ENCODE measurements at places on chromosomes 2 and 18.

- no peak for DNase-seq
Measured at GRCh38 chr18:62438018-62438329, 84.9 kb upstream of the ZCCHC2 start.

- no peak for DNase-seq
Measured at GRCh38 chr2:134836986-134837385, 1.4 kb upstream of the ACMSD start.

GRCh38 chr2:220775856-220776488 is 796.1 kb downstream of the EPHA4 start:
- no peak for DNase-seq

- DNase-seq, result no peak
Measured at GRCh38 chr2:9032536-9033255, 29.2 kb upstream of the MBOAT2 start.

- DNase-seq, result no peak
Measured at GRCh38 chr18:79770826-79771225, 26.9 kb upstream of the KCNG2 start.

GRCh38 chr18:49582579-49582978 is 20.7 kb downstream of the LIPG start:
- no peak for DNase-seq

GRCh38 chr18:55912071-55912470 is 324.1 kb upstream of the TCF4 start:
- no peak for DNase-seq

- no peak for DNase-seq
Measured at GRCh38 chr2:14902953-14903352, 270.4 kb downstream of the LRATD1 start.

GRCh38 chr18:513826-514530 is 13.5 kb upstream of the COLEC12 start:
- DNase-seq, result no peak

GRCh38 chr2:241890524-241891235 is 21.2 kb downstream of the RTP5 start:
- no peak for DNase-seq

- DNase-seq, result no peak
Measured at GRCh38 chr18:44911773-44912172, 231.1 kb downstream of the SETBP1 start.

DNA sequence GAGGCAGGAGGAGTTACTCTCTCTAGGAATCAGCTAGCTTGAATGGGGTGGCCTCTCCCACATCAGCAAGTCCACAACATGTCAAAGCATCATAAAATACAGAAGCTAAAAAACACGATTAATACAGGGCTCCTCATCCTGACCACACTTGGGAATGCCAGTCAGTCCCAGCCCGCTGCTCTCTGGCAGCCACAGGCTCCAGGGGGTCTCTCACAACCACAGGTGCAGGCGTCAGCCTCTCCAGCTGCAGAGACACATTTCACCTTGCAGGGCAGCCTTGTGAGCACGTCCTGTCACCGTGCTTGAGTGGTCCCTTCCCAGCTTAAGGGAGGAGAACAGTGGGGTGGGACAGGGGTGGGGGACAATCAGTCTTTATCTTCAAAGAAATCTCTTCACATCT is 137.4 kb upstream of the SH3BP4 start:
- no peak for DNase-seq

DNA sequence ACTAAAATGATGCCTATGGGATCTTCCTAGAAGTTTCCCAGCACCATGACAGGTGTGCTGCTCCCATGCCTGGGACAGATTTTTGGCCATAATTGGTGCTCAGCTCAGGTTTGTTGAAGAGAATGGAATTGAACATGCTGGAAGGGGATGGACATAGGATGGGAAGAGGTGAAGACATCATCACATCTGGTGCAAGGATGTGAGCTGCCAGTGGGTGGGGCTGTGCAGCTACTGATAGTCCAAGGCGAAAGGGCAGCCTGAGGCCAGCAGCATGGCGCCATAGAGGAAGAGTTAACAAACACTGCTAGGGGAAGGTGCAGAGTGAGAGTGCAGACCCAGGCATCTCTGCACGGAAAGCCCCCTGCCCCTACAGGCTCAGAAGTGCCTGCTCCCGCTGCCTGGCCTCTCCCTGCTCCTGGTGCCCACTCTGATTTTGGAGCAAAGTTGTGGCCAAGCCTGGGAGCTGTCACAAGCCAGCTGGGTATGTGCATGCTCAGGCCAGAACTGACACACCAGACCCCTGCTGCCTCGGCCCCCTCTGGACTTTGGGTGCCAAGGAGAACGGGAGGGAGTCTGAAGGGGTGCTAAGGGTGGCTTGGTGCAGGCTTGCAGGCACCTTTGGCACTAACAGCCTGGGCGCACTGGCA is 178.6 kb downstream of the ZBTB7C start:
- no peak for DNase-seq

GRCh38 chr18:2994603-2995432 is 18.1 kb downstream of the LPIN2 start:
- peak; percentile 60 for DNase-seq

DNA sequence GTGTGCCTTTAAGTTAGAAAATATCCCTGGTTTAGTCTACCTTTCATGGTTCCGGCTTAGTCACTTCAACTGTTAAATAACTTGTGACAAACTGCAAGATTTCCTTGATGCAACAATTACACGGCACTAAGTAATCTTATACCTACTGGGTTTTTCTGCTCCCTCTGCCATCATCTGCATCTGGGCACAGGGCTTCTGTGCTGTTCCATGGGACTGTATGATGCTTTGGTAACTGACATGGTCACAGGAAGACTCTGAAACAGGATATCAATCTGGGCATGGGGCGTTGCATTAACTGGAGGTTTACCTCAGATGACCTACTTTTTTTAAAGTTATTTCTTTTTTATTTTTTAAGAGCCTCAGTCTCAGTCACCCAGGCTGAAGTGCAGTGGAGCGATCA is 365.4 kb downstream of the SS18 start:
- no peak for DNase-seq

DNA sequence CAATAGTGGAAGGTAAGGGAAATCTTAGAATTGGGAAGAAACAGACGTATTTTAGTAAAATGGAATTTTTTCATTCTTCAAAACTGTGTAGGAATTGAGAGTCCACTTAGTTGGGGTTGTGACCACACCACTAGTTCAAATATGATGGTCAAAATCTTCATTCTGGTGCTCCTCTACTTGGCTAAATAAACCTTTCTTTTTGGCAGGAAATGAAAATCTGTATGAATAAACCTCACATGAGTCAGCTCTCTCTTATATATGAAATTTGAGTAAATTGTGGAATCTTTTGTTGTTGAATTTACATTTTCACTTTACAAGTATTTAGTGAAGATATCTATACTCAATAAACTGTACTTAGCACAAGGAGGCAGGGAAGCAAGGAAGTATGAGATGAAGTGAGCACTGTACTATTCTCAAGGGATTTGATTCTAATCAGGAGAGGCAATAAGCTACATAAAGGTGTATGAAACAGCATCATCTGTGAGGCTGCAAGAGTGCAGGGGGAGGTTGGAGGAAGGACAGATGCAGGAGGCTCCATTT is 20.5 kb downstream of the IL18R1 start:
- no peak for DNase-seq

Measured in stimulated activated CD8-positive, alpha-beta memory T cell treated with anti-CD3 and anti-CD28 coated beads, Interleukin-4, amount 100 ng/mL, for 4 hours (primary cell).